ENCODE measurements at places on chromosomes 1 and 21. TPM values are rescaled to one million over a fixed set of nuclear protein-coding genes. Genes with fewer than 3 reads are reported as not detected.
A peak's percentile ranks its signal among the peaks of the same experiment; 100 is the strongest.

DNA sequence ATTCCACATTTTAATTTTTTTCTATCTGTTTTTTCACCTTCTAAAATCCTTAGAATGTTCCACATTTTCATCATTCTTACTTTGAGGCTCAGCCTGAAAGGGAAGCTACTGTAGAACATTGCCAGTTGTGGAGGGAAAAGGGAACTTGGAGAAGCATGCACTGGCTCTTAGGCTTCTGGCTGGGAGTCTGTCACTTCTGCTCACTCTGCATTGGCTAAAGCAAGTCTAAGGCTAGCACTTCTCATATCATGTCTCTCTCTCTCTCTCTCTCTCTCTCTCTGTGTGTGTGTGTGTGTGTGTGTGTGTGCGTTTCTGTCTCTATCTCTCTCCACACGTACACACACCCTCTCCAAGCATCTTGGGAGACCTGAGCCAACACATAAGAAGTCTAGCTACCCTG lies 49.6 kb upstream of the ADAR start:
- no peak for DNase-seq

NR1I3 gene
- total RNA-seq = not detected

FALEC gene
- total RNA-seq = not detected

DNA sequence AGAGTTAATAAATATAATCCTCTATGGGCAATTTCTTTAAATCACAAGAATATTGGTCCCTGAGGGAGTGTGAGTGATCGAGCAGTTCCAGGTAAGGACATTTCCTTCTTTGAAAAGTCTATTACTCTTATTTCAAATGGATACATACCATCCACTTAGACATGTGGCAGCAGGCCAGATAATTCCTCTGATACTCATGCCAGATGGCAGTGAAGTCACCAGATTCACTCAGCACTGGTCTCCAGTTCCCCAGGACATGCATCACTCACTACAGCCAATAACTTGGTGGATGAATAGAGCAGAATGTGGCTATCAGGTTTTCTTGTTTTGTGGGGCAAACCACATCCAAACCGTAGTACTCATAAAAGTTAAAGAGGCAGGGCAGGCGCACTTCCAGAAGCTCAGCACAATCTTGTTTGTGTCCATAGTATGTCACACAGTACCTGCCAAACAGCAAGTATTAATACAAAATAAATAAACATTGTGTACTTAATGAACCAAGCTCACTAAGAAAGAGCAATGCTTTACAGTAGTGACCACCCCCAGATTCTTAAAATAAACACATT lies 74.2 kb upstream of the CD53 start:
- no peak for DNase-seq

GRCh38 chr1:166827426-166827825 lies 11.8 kb upstream of the POGK start:
- no peak for DNase-seq

DNA sequence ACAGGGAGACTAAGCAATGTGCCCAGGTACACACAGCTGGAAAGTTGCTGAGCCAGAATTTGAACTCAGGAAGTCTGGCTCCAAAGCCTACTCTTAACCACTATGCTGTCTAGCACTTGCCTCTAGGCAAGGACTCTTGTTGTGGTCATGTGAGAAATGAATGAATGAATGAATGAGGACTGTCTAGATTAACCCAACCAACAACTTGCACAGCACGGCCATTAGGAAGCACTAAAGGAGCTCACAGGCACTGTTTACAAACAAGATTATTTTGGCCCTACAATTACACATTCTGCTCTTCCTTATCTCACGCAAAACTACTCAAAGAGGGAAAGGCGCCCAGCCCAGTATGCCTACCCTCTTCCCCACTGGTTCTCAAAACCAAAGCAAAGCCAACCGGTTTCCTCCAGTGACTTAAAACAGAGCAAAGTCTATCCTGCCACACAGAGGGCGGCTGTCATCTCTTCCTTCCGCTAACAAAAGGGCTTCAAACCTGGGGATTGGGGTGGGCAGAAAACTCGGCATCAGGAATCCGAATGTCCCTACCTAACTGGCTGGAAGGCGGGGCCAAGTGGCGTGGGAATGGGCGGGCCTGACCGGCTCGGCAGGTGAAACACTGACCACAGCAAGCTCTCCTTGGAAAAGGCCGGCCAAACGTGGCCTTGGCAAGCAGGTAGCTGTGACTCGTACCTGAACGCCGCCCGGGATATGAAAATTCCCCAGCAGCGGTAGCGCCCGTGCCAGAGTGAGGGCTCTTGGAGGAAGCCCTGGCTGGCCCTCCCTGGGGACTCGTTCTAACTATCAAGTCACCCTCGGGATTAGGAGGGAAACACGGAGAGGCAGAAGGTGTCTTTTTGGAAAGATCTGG lies 948 bp downstream of the STK40 start:
- peak; percentile 53 for DNase-seq

DNA sequence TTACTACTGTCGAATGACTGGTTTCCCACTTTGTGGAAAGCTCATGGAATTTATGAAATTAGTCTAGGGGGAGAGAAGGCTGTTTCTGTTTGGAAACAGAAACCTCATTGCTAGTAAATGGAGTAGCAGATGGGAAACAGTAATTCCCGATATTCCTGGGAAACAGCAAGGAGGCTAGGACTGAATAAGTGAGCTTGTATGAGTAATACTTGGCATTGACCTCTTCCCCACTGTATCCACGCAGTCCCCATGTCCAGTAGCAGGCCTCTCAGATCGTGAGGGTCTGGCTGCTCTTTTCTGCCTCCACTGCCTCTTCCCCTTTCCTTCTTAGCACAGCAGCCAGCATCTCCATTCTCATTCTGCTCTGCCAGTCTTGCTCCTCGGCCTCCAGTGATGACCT lies 75.5 kb downstream of the PRDM2 start:
- no peak for DNase-seq

DNA sequence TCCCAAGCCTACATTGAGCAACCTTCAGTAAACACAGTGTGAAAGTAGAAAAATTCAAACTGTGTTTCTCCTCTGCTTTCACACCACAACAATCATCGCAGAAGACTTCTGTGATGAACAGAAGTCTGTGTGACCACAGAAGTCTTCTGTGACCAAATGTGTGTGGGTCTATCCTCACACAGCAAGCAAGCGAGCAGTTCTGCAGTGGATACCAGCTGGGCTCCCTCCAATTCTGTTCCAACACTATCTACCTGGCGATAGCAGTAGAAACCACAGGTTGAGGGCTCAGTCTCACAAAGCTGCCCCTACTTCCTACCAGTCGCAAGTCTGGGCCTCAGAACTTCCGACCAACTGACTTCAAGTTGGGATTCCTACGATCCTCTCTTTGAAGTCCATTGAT lies 21.0 kb upstream of the RAP1A start:
- DNase-seq = no peak

C1QTNF12 gene
- 0.56 TPM for total RNA-seq

CAMK1G gene
- total RNA-seq = not detected

NCAM2 gene
- 0.42 TPM for total RNA-seq

DNA sequence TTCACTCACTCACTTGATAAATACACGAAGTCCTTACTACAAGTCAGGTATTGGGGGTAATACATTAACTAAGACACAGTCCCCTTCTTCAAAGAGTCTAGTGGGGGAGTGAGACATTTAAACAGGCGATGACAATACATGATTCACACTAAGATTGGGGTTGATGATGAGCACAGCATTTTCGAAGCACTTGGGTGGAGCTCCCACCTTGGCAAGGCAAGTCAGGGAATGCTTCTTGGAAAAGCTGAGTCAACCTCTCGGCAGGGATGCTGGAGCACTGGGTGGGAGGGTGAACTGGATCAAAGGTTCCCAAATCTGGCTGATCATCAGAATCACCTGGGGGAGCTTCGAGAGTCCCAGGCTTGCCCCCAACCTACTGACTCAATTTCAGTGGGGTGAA lies 57.9 kb upstream of the ENAH start:
- DNase-seq = no peak

GRCh38 chr1:31159323-31159722 lies 80.4 kb downstream of the NKAIN1 start:
- DNase-seq = no peak

GRCh38 chr21:17250778-17251241 lies 262.0 kb upstream of the CXADR start:
- no peak for DNase-seq

- no peak for DNase-seq
These were observed 4.2 kb downstream of the HHAT start for GRCh38 chr1:210332719-210333398.

- DNase-seq = peak; percentile 83
These were observed 95.2 kb downstream of the KCNJ15 start for GRCh38 chr21:38351961-38352521.

GRCh38 chr1:84583648-84584047 lies 9.4 kb upstream of the CTBS start:
- no peak for DNase-seq

- no peak for DNase-seq
These were observed at the start of gene CACNA1S for GRCh38 chr1:201112173-201112731. Gene CACNA1S, minus strand, starts transcription at chr1:201112426. Its CDS starts 87 bp downstream, at chr1:201112339.

IFI44L gene
- total RNA-seq = 1.7 TPM

FCGR3A gene
- total RNA-seq = not detected

TRIM17 gene
- not detected for total RNA-seq
